ENCODE measurements at places on chromosomes 3 and 15.

GRCh38 chr3:27219127-27219845, 149.9 kb downstream of the NEK10 start:
- no peak for DNase-seq

- DNase-seq, result no peak
Measured at GRCh38 chr3:189214651-189215050, 42.9 kb downstream of the TPRG1 start.

GRCh38 chr3:30401971-30402370, 204.4 kb upstream of the TGFBR2 start:
- no peak for DNase-seq

GRCh38 chr3:173403376-173403775, 5.8 kb downstream of the NLGN1 start:
- no peak for DNase-seq

GRCh38 chr3:71317749-71318457, 265.6 kb downstream of the FOXP1 start:
- DNase-seq, result no peak

DNA sequence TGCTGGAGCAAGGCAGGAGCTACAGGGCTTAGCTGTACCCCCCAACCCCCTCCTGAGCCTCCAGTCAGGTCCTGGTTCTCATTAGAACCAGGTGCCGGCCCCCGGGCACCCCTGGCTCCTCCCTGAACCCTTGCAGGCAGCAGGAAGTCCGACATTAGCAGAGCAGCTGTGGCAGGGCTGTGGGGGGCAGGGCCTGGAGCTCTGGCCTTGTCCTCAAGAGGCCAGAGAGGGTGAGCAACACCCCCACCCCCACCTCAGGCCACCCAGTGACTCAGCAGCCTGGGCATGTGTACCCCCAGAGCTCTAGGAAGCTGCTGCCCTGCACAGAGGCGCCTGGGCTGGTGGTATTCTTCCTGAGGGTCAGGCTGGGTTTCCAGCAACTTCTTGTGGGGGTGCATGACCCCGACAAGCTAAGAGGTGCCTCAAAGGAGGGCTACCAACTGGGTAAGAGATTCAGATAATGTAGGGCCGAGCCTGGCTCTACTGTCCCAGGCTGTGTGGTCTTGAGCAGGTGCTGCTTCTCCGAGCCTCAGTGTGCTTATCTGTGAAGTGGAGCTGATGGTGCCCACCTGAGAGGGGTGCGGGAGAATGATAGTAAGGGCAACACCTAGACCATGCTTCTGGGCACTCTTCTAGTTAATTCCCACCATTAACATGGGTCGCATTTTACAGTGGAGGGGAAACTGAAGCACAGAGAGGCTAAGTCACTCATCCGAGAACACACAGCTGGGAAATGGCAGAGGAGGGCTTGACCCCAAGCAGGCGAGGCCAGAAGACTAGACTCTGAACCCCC, 16.0 kb downstream of the H1-8 start:
- DNase-seq, result no peak

GRCh38 chr3:154112146-154112852, 8.9 kb upstream of the ARHGEF26 start:
- DNase-seq, result no peak

- no peak for DNase-seq
Measured at GRCh38 chr3:126003447-126004190, 34.6 kb downstream of the ROPN1B start.

DNA sequence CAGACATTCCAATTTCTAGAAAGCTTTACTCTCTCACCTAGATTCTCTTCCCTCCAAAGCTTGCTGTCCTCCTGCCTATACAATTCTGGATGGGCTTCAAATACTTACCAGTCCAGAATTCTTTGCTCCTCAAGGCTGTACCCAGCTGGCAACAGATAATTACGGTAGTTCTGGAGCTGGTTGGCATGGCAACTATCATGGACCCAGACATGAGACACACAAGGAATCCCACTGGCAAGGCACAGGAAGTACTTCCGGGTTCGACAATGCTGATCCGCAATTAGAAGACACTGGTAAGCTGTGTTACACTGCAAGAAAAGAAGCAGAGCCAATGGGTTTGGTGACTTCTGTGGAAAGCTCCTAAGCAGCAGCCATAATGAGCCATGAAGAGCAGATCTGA, 37.9 kb downstream of the TUBGCP4 start:
- no peak for DNase-seq

- no peak for DNase-seq
Measured at GRCh38 chr3:9448643-9449042, 51.2 kb downstream of the SETD5 start.

- no peak for DNase-seq
Measured at GRCh38 chr15:94602754-94603470, 371.6 kb downstream of the MCTP2 start.

GRCh38 chr3:196650740-196651311, 11.3 kb downstream of the NRROS start:
- DNase-seq, result no peak

GRCh38 chr3:142968319-142969025, 5.0 kb upstream of the PAQR9 start:
- no peak for DNase-seq
